ENCODE measurements at places on chromosomes 11 and 22. TPM values are rescaled to one million over a fixed set of nuclear protein-coding genes. Genes with fewer than 3 reads are reported as not detected.

Gene CBLIF
- total RNA-seq = not detected

Gene KDM4E
- total RNA-seq = not detected

Gene TLCD5
- total RNA-seq = 0.19 TPM

Gene OR6T1
- not detected for total RNA-seq

Gene TRIM21
- total RNA-seq = 95.1 TPM

Gene RCOR2
- 0.12 TPM for total RNA-seq

Gene PIH1D2
- total RNA-seq = 0.27 TPM

Gene TRMT2A
- 85.5 TPM for total RNA-seq

Gene SPI1
- total RNA-seq = not detected

- H3K36me3 ChIP-seq = no peaks in the 10 kb centered on the region
- no peak for DNase-seq
- H3K27ac ChIP-seq = no peak overlapping the region
- H3K27me3 ChIP-seq = no peaks in the 10 kb centered on the region
- no peaks in the 10 kb centered on the region for H3K4me1 ChIP-seq
Observed at GRCh38 chr22:23104187-23104971, 34.1 kb downstream of the GNAZ start.

GRCh38 chr11:109085708-109086373 is 336.1 kb upstream of the C11orf87 start:
- H3K4me1 ChIP-seq = no peaks in the 10 kb centered on the region
- H3K27ac ChIP-seq = no peak overlapping the region
- no peaks in the 10 kb centered on the region for H3K27me3 ChIP-seq
- H3K36me3 ChIP-seq = no peaks in the 10 kb centered on the region

DNA sequence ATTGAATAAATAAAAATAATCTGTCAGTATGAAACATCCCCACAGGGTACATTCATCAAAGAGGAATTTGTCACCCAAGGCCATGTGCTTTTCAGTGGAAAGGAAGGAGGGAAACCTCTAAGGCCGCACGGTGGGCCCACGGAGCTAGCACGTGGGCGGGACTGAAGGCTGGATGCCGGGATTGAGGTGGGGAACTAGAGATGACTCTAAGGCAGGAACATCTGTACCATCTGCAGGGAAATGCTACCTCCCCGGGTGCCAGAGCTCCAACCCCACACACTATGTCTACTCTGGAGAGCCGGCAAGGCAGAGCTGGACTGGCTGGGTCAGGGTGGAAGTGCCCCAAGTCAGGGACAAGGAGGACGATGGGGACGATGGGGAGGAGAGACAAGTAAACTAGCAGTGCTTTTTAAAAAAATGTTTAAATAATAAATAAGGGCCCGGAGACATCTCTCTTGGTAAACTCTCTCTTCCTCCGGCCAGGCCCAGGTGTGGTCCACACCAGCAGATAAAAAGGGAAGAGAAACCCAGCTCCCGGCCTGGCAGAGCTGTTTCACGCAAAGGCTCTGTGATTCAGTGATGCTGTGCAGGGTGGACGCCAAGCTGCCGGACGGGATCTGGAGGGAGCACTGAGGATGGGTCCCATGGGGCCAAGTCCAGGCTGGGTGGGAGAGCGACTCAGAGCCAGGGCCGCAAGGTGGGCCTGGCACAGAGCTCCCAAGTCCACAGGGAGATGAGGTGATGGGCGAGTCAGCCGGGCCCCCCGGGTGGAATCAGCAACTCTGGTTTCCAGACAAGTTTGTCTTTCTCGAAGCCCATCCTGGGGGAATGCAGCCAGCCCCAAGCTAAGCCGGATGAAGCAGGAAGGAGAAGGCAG is 5.8 kb downstream of the LIF start:
- H3K27ac ChIP-seq = peak overlapping the region; percentile 74
- no peaks in the 10 kb centered on the region for H3K27me3 ChIP-seq
- peaks cover 85% of the 10 kb centered on the region for H3K4me1 ChIP-seq
- H3K4me3 ChIP-seq = peak overlapping the region; percentile 41

DNA sequence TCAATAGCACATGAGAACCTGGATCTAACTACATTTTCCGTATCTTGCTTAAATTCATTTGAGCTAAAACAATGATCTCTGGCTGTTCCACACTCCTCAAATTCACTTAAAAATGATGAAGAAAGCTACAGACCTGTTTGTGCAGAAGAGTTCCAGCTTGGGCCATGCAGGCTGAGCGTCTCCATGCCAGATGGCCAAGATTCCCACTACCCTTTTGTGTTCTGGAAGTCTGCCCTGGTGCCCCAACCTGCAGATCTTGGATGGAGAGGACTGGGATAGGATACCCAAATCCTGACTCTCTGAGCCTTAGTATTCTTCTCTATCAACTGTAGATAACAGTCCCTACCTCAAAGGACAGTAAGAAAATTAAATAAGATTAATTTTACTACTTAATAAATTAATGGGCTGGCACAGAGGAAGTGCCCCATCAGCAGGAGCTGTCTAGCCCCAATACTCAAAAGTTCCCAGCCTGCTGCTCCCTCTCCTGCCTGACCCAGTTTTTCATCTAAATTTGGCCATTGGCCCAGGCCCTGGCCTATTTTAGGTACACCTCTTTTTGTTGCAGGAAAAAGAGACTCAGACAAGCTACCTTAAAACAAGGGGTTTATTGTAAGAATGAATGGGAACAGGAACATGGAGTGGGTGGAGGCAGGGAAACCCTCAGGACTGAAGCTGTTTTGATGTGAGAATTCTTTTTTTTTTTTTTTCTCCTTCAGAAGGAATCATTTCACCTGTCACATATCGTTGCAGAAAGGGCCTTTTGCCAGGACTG is 81.4 kb upstream of the GRK3 start:
- H3K36me3 ChIP-seq = peaks cover 11% of the 10 kb centered on the region
- H3K4me3 ChIP-seq = no peak overlapping the region
- H3K27me3 ChIP-seq = no peaks in the 10 kb centered on the region
- no peak for DNase-seq
- H3K27ac ChIP-seq = no peak overlapping the region

DNA sequence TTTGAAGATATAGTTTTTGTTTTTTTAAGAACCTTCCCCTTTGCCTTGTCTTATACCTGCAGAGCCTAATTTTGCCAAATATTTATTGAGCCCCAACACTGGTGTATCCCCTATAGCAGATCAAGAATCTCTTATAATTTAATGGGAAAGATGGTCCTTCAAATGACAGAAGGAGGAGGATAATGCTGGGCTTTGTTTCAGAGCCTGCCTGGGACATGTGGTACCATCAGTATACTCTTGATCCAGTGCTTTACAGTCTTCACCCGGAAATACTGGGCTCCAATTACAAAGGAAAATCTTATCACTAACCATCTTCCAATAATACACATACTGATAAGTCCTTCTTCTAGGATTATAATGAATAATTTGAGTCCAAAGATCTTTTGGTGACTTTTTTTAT is 84.7 kb downstream of the GAB2 start:
- peaks cover 42% of the 10 kb centered on the region for H3K4me1 ChIP-seq
- H3K36me3 ChIP-seq = peaks cover 36% of the 10 kb centered on the region
- H3K27me3 ChIP-seq = peaks cover 1% of the 10 kb centered on the region
- no peak overlapping the region for H3K27ac ChIP-seq
- DNase-seq = no peak

DNA sequence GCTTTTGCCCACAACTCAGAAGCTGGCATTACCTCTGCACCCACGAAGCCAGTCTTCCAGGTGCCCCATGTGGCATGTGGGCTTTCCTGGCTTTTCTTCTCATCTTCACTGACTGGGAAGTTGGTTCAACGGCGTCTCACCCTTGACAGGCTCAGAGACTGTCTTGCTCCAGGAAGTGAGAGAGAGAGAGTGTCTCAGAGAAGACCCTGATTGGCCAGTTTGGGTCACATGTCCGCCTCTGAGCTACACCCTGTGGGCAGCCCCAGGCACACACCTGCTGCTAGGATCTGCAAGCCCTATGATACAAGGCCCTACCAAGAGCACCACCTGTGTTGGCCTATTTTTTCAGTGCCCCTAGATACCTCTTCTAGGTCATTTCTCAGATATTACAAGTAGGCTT is 39.0 kb downstream of the RTL6 start:
- no peak for DNase-seq
- peaks cover 2% of the 10 kb centered on the region for H3K27me3 ChIP-seq
- no peak overlapping the region for H3K4me3 ChIP-seq
- H3K27ac ChIP-seq = peak overlapping the region; percentile 10
- H3K36me3 ChIP-seq = peaks cover 19% of the 10 kb centered on the region

GRCh38 chr11:16632295-16633200 is 105.9 kb upstream of the C11orf58 start:
- no peaks in the 10 kb centered on the region for H3K36me3 ChIP-seq
- H3K4me3 ChIP-seq = no peak overlapping the region
- H3K27ac ChIP-seq = no peak overlapping the region

DNA sequence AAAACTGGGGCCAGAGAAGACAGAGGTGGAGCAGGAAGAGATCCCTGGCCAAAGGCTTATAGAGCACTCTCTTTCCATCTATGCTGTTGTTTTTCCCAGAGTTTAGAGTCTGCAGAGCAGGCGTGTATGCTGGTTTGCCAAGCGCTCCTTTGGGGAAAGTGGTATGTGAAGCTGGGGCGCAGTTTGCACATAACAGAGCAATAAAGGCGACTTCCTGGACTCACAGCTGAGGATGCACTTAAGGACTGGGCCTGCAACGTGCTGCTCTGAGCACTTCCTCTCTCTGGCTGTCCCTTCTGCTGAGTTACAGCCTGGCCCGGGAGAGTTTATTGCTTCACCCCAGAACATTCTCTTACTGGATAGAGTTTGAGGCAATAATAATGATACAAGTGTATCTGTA is 41.7 kb downstream of the THAP12 start:
- H3K4me1 ChIP-seq = peaks cover 9% of the 10 kb centered on the region
- no peak for DNase-seq
- H3K27me3 ChIP-seq = no peaks in the 10 kb centered on the region

GRCh38 chr11:60797846-60798630 is 12.9 kb downstream of the MS4A10 start:
- no peak for DNase-seq
- no peaks in the 10 kb centered on the region for H3K4me1 ChIP-seq
- no peaks in the 10 kb centered on the region for H3K36me3 ChIP-seq
- no peak overlapping the region for H3K4me3 ChIP-seq
- H3K27me3 ChIP-seq = peaks cover 5% of the 10 kb centered on the region

DNA sequence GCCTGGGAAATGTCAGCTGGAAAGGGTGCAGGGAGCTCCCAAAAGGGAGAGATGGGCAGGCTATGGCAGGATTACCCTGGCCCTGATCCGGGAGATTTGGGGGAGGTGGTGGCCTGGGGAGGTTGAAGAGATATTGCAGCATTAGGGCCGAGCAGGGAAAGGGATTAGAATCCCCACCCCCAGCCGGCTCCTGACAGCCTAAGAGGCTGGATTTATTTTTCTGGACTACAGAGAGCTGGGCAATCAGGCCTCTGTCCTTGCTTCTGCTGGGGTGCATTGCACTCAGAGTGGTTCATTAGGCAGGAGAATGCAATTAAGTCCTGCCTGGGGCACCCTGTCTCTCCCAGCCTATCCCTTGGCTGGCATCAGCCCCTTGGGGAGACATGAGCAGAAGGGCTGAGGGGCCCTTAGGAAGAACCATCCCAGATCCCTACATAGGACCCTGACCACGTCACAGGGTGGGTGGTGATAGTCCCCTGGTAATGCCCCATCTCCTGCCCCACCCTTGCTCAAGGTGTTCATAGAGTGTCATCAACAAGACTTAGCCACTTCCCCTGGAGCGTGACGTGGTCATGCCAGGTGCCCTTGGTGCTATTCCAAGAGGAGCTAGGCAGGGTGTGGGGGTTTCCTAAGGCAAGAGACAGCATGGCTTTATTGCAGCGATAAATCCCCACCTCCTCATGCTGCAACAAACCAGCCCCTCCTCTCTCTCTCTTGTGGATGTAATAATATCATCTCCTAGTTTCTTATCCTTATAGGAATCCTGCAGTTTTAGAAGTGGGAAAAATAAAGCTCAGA is 38.4 kb upstream of the KLHL35 start:
- no peak overlapping the region for H3K27ac ChIP-seq
- peaks cover 22% of the 10 kb centered on the region for H3K4me1 ChIP-seq
- no peak for DNase-seq
- no peaks in the 10 kb centered on the region for H3K27me3 ChIP-seq
- no peak overlapping the region for H3K4me3 ChIP-seq
- peaks cover 2% of the 10 kb centered on the region for H3K36me3 ChIP-seq

GRCh38 chr11:92919048-92919447 is 50.4 kb upstream of the MTNR1B start:
- H3K36me3 ChIP-seq = no peaks in the 10 kb centered on the region
- H3K27ac ChIP-seq = no peak overlapping the region

DNA sequence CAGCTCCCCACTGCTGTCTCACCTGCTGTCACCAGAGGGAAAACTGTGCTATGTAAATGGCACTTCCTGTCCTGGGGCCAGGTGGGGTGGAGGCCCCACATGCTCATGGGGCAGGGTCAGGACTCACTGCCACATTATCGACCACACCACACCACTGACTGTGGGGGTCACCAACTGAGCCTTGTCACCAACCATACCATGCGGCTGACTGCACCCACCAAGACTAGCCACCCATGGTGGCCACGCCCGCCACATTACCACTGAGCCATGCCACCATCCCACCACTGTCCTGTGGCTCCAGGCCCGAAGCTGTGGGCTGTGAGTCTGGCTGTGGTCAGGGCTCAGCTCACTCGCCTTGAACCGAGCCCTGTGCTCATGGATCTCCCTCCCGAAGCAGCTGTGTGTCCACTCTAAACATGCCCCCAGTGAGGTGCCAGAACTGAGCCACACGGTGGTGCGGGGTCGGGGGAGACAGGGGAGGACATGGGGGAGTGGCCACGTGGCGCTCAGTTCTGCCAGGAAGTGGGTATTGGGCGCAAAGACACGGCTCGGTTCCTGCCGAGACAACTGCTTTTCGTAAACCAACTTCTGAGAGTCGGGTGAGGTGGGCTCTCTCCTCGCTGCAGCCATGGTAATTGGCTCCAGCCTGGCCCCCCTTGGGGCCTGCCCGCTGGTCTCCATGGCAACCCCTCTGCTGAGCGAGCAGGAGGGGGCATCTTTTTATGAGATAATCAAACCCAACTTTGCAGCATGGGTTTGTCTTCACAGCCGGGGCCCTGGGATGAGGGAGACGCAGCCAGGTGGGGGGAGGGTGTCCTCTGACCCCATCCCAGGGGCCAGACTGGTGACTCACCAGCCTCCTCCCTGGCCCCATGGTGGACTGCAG is 23.2 kb downstream of the RTN4R start:
- peak overlapping the region; percentile 92 for H3K27ac ChIP-seq
- peak overlapping the region; percentile 2 for H3K4me3 ChIP-seq
- peak; percentile 59 for DNase-seq
- H3K36me3 ChIP-seq = no peaks in the 10 kb centered on the region
- H3K27me3 ChIP-seq = no peaks in the 10 kb centered on the region

DNA sequence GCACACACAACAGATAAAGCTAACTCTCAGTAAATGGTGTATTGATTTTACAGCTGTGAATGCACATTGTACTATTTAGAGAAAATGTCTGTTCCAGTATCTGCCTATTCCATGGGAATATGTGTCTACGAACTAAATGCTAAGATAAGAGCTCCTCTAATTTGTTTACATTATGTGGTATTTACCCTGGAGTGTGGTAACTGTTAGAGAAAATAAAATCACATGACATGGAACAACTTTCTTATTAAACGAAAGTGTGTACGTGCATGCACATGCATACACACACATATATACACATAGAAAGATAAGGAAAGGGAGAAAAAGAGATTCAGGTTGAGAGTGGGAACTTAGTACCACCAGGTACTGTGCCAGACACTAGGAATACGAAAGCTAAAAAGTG is 1151.7 kb upstream of the TENM4 start:
- no peak for DNase-seq
- no peaks in the 10 kb centered on the region for H3K27me3 ChIP-seq
- H3K36me3 ChIP-seq = no peaks in the 10 kb centered on the region
- no peak overlapping the region for H3K27ac ChIP-seq
- H3K4me1 ChIP-seq = no peaks in the 10 kb centered on the region

GRCh38 chr22:29457730-29458129 is 19.3 kb downstream of the RFPL1 start:
- no peak overlapping the region for H3K27ac ChIP-seq
- DNase-seq = peak; percentile 21
- no peaks in the 10 kb centered on the region for H3K27me3 ChIP-seq
- H3K36me3 ChIP-seq = no peaks in the 10 kb centered on the region
- H3K4me3 ChIP-seq = no peak overlapping the region
